ENCODE measurements at places on chromosomes 7 and 10.
A peak's percentile ranks its signal among the peaks of the same experiment; 100 is the strongest.

- DNase-seq, result peak; percentile 64
These were observed 538.5 kb downstream of the HTR7 start for GRCh38 chr10:90319188-90319914.

GRCh38 chr7:55177068-55177530 lies 158.3 kb downstream of the EGFR start:
- DNase-seq, result peak; percentile 36

- DNase-seq, result no peak
These were observed 19.1 kb downstream of the FAM3C start for GRCh38 chr7:121376979-121377378.

- DNase-seq, result no peak
These were observed 325.6 kb downstream of the HPSE2 start for GRCh38 chr10:98910048-98910447.

DNA sequence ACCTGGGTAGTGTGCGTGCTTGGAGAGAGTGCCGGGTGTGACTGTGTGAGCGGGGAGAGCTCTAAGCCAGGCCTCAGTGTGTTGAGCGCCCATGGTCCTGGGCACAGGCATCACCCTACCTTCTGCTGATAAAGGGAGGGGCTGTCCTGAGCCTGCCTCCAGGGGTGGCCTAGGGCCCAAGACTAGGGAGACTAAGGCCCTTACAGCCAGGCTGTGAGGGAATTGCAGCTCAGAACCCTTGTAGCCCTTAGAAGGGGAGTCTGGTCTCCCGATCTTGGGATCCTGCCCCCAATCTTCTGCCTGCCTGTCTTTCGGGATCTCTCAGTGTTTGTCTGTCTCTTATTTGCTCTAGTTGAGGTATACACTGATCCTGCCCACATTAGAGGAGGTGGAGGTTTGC lies 41.2 kb downstream of the PAX2 start:
- DNase-seq, result no peak

DNA sequence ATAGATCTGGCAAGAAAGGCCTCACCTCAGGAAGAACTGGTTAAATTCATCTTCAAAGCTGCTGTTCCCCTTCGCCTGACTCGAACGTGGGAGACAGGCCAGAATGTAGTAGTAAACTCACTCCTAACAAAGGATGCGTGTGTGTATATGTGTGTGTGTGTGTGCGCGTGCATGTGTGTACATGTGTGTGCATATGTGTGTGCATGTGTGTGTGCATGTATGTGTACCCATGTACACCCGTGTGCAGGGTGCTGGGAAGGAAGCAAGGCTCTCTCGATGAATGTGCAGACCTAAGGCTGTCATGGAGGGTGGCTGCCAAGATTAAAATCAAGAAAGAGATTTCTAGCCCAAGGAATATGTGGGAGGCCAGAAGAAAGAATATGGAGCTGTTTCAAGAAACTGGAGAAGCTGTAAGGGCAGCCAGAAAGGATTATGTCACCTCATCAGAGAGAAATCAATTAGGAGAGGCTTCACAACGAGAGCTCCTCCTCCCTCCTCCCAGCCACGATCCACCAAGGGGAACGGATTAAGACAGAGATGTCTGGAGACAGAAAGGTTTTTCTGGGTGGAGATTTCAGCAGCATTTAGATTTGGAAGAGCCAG lies 34.0 kb upstream of the LBX1 start:
- no peak for DNase-seq

DNA sequence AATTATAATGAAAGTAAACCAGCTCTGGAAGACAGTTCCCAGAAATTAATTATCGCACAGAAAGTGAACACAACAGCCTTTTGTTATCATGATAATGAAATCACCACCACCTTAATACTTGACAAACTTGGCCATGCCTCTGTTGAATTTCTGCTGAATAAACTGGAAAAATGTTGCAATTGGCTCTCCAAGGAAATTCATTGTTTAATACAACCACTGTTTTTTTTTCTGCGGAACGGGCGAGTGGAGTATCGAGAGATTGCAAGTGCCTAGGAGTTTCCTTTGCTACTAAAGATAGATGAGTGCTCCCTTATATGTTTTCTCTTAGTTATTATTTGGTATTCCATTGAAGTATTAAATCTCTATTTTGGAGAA lies 657.0 kb downstream of the SDK1 start:
- no peak for DNase-seq

GRCh38 chr7:97818066-97818663 lies 54.0 kb downstream of the ASNS start:
- DNase-seq, result no peak

DNA sequence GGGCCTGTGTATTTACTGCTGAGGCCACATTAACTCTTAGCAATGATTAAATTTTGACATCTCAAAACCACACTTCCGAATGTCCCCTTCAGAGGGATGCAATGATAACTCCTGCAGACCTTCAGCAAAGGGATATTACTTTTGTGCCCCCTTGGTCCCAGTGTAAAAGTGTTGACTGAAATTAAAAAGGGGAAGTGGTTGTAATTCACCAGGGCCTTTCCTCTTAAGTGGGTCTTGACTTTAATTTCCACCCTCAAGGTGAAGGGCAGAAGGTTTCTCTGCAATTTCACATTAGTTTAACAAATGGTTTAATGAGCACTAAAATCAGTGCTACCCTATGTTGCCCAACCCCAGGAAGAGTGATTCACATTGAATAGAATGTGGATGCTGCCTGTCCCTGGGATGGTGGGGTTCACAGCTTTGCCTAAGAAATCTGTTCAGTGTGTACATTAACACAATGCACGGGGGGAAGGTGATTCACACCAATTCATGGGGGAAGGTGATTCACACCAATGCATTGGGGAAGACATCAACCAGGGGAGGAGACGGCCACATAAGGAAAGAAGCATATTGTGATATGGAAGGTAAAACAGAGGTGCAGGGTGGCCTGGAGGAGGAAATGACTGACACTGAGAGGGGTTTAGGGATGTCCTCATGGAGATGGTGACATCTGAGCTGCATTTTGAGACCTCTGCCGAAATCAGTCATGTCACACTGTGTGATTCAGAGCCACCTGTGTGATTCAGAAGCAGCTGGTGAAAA lies 19.4 kb upstream of the TNS3 start:
- no peak for DNase-seq

- DNase-seq, result no peak
These were observed 754.2 kb downstream of the SORCS1 start for GRCh38 chr10:106410331-106410730.

GRCh38 chr7:28078036-28078901 lies 102.3 kb downstream of the JAZF1 start:
- no peak for DNase-seq

DNA sequence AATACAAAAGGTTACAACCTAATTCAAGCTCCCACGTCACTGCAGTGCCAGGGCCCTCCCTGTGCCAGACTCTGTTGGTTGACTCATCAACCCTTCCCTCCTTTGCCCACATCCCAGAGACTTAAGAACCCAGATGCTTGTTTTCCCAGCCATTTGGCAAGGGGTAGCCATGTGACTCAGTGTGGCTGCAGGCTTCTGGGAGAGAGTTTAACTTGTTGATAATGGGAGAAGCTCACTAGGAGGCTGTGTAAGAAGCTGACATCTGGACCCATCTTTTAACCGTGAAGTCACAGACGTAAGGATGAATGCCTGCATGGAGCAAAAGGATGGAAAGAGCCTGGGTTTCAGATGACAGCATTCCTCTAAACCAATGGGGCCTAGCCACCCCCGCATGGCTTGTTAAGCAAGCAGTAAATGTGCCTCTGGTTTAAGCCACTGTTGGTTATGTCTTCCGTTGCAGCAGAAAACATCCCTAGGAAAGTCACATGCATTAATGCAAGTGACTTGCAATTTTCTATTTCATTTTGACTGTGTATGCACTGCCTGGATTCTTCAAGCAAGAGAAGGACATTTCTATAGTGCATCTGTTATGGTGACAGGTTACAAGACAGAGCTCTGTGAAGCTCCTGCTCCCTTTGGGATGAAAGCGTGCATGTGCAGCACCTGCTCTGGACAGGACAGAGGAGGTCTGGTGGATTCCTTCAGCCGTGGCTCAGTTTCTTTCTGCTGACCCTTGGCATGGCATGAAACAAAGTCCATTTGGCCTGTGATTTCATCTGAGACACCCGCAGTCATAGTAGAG lies 57.5 kb upstream of the CREB5 start:
- peak; percentile 97 for DNase-seq

- DNase-seq, result no peak
These were observed 129.6 kb downstream of the NPSR1 start for GRCh38 chr7:34787586-34787985.

GRCh38 chr10:14692344-14693076 lies 82.2 kb downstream of the FAM107B start:
- DNase-seq, result no peak

DNA sequence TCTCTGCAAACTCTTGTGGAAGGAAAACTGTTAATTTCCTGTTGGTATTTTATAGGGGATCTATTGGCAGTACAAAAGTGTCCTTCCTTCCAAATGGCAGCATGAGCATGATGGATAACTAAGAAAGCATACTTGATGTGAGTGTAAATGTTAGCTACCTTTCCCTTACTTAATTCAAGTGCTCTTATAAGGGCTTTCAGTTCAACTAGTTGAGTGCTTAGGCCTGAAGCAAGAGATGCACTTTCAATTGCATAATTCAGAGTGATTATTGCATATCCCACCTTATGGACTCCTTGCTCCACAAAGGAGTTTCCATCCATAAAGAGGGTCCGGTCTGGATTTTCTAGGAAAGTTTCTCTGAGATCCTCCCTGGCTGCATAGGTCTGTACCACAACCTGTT lies 56.3 kb upstream of the CYP2C8 start:
- DNase-seq, result no peak

GRCh38 chr7:131792311-131792710 lies 235.9 kb upstream of the PODXL start:
- DNase-seq, result no peak

DNA sequence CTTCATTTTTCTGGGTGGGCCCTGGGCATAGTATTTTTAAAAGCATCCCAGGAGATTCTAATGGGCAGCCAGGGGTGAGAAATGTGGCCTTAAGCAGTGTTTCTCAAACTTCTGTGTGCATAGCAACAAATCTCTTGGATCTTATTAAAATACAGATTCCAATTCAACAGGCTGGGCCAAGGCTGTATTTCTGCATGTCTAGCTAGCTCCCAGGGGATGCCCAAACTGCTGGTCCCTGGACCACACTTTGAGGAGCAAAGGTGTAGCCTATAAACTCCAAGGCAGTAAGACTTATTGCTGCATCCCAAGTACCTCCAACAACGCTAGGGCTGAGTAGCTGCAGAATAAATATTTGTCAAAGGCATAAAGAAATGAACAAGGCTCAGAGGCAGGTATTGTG lies 292.9 kb upstream of the ZMIZ1 start:
- no peak for DNase-seq

- DNase-seq, result no peak
These were observed 83.9 kb downstream of the SEC23IP start for GRCh38 chr10:119976421-119976820.

- peak; percentile 43 for DNase-seq
These were observed 78.4 kb downstream of the CYP26A1 start for GRCh38 chr10:93152136-93152535.

DNA sequence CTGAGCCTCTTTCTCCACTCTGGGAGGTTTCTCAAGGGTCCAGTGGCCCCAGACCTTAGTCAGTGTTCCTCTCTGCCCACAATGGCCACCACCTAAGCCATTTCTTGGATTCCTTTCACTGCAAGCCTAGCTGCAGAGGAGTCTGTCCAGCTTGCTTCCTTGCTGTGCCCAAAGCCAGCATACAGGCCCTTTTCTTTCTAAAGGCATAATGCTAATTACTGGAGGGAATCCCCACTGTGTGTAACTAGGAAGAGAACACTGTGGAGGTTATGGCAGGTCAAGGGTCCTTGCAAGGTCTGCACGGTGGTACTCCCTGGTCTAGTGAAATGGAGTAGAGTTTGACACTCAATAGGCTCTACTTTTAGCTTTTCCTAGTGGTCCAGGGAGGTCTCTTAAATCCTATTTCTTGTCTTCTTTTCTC lies 70.4 kb upstream of the CC2D2B start:
- no peak for DNase-seq

DNA sequence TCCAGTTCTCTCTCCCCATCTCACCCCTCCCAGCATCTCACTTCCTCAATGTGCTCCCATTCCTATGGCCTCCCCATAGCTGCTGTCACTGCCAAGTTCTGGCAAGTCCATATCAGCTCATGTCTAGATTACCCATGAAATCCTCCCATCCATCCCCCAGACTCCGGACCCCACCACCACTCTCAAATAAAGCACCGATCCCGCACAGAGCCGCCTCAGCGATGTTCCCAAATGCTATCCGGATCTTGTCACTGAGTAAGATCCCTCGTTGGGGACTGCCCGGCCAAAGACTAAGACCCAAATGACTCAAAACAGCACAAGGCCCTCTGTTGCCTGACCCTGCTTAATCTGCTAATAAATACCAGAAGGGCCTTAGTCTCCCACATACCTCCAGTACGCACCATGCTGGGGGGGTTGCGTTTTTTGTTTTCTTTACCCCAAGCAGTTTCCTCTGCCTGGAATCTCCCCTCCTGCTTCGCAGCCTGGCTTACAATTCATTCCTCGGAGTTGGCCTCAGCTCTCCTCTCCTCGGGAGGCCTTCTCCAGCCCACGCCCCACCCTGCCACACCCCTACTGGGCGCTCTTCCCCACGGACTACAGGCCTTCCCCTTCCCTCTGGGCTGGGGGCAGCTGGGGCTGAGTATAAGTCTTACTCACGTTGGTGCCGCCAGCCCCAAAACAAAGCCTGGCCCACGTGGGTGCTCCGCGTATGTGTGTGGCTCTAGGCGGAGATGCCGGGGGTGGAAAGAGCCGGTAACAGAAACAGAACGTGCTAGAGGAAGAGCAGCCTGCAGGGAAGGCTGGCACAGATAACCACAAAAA lies 1.8 kb upstream of the DUSP5 start:
- peak; percentile 44 for DNase-seq

DNA sequence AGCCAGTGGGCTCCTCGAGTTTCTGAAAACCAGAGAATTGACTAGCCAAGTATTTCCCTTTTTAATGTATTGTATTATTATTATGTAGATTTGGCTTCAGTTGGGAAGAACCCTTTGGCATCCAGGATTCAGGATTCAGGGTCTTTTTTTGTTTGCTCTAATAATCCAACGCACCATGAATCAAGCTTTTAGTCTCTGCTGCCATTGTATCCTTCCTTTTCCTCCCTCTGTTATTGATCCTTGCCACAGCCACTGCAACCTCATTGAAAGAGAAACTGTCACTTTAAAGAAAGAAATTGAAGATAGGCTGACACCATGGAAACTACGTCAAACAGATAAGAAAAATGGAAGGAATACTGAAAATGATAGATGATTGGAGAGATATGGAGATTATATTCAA lies 150.0 kb downstream of the CHRM2 start:
- DNase-seq, result no peak

Measured in stromal cell of bone marrow (primary cell).